GM13976 (cell line): ENCODE measurements at places on chromosomes 5 and 9.
A peak's percentile ranks its signal among the peaks of the same experiment; 100 is the strongest.

- no peak for DNase-seq
These were observed 42.9 kb upstream of the NR5A1 start for GRCh38 chr9:124550072-124550471.

DNA sequence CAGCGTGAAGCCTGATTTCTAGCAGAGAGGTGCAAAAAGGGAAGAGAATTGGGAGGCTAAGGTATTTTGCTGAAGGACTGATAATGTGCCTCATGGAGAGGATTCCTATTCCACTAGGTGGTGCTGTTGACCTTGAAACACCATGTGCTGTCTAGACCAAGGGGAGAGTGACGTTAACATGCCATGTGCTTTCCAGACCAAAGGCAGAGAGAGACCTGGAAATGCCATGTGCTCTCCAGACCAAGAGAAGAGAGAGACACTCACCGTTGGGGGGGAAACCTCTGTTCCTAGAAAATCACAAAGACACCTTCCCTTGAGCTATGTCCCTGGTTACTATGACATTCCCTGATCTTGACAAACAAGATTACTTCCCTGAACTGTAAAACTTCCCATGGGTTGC is 286.0 kb upstream of the TUSC1 start:
- DNase-seq: peak; percentile 16

DNA sequence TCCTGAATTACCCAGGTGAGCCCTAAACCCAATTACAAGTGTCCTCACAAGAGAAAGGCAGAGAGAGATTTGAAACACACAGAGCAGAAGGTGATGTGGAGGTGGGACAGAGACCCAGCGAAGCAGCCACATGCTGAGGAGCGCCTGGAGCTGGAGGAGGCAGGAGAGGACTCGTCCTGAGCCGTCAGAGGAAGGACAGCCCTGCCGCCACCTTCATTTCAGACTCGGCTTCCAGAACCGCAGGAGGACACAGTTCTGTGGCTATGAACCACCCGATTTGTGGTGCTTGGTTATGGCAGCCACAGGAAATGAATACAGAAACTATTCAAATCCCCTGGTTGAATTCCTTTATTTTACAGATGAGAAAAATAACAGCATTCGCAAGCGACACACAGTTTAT is 16.4 kb upstream of the FBP1 start:
- DNase-seq: no peak

DNA sequence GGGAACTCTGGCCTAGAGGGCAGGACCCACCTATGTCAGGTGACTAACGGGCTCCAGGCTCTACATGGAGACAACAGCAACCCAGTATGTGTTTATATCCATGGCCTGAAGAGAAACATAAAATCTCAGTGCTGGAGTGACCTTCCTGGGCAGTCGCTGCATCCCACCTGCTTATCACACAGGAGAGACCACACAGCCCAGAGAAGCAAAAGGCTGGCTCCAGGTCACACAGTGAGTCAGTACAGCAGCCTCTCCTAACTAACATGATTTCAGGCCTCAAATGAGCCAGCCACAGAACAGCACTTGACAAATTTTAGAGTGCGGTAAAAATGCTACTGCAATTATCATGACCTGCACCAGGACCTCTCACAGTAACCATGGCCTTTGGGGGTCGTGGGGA is 54.0 kb upstream of the TGFBR1 start:
- DNase-seq: no peak

DNA sequence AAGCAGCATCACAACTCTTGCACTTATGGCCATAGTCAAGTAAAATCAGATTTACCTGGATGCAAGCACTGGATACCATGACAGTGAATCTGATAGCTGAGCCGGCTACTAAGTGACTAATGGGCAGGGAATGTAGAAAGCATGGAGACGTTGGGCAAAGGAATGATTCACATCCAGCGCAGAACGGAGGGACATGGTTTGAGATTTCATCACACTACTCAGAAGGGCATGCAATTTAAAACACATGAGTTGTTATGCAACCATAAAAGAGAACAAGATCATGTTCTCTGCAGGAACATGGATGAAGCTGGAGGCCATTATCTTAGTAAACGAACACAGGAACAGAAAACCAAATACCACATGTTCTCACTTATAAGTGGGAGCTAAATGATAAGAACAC is 169.1 kb upstream of the PIK3R1 start:
- DNase-seq: no peak

GRCh38 chr9:118108971-118109370 is 404.8 kb downstream of the TLR4 start:
- DNase-seq: no peak

- DNase-seq: no peak
These were observed 71.5 kb upstream of the PLPP6 start for GRCh38 chr9:4590430-4591122.

DNA sequence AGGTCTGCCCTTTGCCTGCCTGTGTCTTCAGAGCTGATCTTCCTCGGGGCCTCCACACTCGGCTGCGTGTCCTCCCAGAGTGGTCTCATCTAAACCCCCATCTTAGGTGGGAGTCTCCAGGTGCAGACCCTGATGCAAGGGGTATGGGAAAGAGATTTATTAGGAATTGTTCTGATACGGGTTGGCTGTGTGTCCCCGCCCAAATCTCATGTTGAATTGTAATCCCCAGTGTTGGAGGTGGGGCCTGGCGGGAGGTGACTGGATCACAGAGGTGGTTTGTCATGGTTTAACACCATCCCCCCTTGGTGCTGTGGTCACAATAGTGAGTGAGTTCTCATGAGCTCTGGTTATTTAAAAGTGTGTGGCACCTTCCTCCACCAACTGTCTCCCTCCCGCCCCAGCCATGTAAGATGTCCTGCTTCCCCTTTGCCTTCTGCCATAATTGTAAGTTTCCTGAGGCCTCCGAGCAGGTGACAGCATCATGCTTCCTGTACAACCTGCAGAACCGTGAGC is 208.4 kb downstream of the AOPEP start:
- DNase-seq: no peak

DNA sequence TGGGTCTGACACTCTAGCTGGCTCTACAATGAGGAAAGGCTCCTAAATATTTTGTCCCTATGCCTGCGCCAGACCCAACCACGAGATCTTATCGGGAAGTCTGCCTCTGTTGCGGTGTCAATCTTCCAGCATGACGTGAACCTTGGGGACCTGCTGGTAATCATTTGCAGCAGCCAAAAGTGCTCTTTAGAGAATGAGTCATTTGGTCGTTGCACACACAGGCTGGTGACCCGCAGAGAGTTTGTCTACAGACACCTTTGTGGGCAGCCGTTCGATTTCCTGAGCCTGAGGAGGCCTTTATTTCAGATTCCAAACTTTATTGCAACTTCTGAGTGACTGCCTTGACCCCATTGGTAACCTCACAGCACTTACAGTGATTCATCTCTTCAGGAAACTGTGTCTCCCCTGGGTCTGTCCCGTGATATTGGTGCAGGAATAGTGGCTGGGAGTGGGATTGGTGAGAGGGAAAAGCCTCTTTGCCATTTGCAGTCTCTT is 326.1 kb downstream of the NSG2 start:
- DNase-seq: no peak

DNA sequence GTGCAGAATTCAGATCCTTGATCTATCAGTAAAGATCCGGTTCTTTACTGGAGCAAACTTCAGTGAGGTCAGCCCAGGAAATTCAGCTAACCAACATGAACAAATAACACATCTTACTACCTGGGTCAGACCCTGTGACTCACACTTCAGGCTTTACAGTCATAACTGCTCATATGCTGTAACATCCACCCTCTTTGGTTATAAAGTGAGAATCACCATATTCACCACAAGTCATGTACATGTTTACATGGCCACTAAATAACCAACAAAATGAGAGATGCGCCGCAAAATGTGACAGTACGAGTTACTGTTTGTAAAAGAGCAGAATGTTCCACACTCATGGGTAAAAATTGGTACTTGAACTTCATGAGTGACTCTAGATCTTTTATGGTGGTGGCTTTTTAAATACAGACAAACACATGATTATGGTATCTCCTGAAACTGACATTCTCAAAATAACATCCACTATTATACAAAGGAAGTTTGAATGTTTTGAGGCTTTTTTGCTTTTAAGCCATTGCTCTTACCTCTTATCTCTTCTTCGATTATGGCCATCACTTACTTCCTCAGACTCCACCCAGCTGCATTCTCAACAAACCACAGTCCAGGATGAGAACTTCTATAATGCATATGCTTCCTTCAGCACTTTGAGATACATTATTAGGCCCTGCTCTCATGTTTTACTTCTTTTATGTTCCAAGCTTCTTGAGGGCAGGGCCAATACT is 516.6 kb downstream of the RAB3C start:
- DNase-seq: peak; percentile 30

GRCh38 chr5:75062925-75063531 is 10.7 kb upstream of the GCNT4 start:
- no peak for DNase-seq
